ENCODE measurements at places on chromosomes 5 and 9.

DNA sequence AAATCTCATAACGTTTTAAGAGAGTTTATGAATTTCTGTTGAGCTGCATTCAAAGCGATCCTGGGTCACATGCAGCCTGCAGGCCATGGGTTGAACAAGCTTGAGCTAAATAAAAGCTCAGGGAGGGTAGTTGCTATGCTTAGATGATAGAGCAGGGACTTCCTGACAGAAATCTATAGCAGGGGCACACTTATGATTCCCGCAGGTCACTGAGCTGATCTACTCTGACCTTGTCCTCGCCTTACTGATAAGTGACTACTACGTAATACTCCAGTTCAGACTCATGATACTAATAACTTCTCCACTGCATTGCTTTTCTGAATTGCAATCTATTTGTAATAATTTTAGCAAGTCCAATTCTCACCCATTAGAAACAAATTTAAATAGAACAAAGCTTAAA, 90.9 kb downstream of the NFIB start:
- no peak for DNase-seq

- no peak for DNase-seq
Measured at GRCh38 chr5:127369796-127370195, 79.2 kb downstream of the MEGF10 start.

DNA sequence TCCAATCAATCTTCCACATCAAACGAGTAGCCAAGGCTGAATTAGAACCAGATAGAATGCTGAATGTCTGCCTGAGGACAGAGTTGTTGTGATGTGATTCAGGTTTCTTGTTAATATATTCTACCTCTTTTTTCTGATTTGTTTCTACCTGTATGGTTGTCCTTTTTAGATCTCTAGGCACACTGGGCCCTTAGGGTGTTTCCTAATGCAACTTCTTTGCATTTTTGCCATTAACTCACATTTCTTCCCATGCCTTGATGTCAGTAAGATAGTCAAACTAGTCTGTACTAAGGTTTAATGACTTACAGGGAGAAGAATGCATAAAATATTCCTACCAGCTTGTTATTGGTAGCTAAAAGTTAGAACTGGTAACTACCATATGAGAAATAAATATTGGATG, 413.6 kb downstream of the CCDC171 start:
- no peak for DNase-seq

DNA sequence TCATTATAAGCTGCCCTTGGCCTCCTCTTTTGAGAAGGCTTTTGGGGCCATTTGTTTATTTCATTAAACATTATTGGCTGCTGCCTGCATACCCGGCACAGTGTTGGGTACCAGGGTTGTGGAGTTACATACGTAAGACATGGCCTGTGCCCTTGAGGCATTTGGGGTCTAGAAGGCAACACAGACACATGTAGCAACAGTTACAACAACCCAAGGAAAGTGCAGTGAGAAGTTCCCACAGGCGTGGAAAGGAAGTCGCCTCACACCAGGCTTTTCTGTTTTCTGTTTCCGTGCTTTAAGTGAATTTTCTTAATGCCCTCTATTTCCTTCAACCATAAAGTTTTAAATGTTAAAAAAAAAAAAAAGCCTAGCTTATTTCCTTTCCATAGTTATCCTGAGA, 47.4 kb downstream of the GALNT10 start:
- no peak for DNase-seq

DNA sequence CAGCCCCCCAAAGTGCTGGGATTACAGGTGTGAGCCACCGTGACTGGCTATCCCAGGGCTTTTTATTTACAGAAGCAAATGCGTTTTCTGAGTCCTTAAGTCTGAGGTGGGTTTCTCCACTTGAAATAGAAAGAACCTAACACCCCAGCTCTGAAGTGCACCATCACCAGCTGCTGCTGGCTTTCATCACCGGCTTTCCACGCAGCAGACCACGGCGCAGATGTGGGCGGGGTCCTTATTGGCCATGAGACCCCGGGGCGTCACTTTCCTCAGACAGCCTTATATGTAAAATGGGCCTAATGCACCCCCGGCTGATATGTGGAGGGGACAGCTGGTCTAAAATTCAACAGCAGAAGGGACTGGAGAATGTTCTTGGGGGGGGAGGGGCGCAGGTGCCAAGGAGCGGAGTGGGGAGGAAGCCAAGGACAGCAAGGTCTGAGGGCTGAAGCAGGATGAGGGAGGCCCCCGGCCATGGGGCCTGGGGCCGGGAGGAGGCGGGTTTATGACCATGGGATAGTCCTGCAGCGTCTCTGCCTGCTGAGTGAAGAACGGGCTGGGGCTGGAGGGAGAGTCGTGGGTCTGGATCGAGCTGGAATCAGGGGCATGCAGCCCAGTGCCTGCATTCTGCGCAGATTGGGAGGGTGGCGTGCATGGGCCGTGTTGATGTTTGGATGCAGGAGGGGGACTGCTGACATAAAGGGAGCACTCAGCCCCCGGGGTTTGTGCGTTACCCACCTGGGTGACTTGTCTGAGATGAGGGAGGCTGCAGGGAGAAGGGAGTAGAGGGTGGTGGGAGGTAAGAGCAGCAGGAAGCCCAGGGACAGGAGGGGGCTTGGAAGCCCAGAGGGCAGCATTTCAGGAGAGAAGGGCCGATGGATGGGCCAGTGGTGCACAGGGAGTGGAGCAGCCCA, 30.2 kb downstream of the RASGEF1C start:
- DNase-seq: no peak

GRCh38 chr5:82277613-82277986, 554 bp downstream of the RPS23 start:
- DNase-seq: peak; percentile 23

- no peak for DNase-seq
Measured at GRCh38 chr9:127897193-127897692, 2.2 kb downstream of the ST6GALNAC6 start.

- no peak for DNase-seq
Measured at GRCh38 chr9:101176384-101176783, 147.9 kb downstream of the PLPPR1 start.

DNA sequence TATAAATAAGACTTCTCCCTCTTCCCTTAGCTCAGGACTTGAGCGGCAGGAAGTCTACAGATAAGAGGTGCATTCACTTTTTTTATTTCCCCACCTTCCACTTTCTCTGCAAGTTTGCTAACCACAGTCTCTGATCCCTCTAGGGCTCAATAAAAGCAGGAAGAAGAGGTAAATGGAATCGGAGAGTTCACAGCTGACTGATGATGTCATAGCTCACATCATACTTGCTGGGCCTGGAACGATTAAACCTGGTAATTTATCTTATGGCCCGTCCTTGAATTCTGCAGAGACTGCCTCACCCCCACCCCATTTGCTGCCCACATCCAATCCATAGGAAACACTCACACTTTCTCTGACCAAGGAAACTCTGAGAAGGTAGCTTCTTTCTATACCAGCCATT, 62.9 kb downstream of the DRD1 start:
- DNase-seq: no peak

Measured in left renal cortex interstitium (tissue), 4 donors.